Myocyte (in vitro differentiated cells): ENCODE measurements at places on chromosomes 13 and 19. TPM values are rescaled to one million over a fixed set of nuclear protein-coding genes. Genes with fewer than 3 reads are reported as not detected.

GRCh38 chr13:113002206-113002912 lies 33.3 kb downstream of the MCF2L start:
- DNase-seq, result peak; percentile 51

- DNase-seq, result no peak
Observed at GRCh38 chr19:1394252-1395193, 6.8 kb downstream of the GAMT start.

DNA sequence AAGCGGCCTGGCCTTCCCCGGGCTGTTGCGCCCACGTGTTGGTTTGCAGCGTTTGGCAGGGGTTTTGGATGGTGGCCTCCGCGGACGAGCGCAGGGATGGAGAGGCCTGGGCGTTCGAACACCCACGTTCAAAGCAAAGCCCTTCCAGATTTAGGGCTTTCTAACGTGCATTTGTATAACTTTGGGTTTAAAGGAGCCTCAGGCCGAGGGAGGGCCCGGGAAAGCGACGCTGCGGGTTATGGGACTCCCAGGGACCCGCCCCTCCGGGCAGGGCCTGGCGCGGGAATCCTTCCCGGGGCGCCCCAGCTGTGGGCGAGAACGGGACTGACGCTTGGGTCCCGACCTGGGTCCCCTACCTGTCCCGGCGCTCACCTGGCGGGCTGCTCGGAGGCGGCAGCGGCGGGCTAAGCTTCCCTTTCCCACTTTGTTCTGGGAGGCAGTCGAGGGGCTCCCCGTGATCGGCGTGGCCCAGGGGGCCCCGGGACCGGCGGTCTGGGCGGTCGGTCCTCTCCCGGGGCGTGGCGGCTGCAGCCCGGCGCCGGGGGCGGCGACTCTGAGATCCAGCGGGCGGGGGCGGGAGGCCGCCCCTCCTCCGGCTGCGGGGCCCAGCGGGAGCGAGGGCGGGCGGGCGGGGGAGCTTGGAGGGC lies at the start of gene FBXO17:
Gene FBXO17 (minus strand): TSS at position 529 of the 647 bp plus-strand sequence. CDS start 25,423 bp downstream, outside the sequence.
- peak; percentile 65 for DNase-seq

The SBSN gene
- total RNA-seq, result not detected in 2 replicates

GRCh38 chr19:18809149-18809868 lies 18.2 kb upstream of the COMP start:
- peak; percentile 54 for DNase-seq

- DNase-seq, result no peak
Observed at GRCh38 chr19:18612772-18613588, at the start of gene TMEM59L. Gene TMEM59L, plus strand, starts transcription at chr19:18612870. Its CDS starts 89 bp downstream, at chr19:18612959.

The LRFN3 gene
- 5.3 and 8.3 TPM in 2 replicates for total RNA-seq

The SMIM44 gene
- not detected in 2 replicates for total RNA-seq

DNA sequence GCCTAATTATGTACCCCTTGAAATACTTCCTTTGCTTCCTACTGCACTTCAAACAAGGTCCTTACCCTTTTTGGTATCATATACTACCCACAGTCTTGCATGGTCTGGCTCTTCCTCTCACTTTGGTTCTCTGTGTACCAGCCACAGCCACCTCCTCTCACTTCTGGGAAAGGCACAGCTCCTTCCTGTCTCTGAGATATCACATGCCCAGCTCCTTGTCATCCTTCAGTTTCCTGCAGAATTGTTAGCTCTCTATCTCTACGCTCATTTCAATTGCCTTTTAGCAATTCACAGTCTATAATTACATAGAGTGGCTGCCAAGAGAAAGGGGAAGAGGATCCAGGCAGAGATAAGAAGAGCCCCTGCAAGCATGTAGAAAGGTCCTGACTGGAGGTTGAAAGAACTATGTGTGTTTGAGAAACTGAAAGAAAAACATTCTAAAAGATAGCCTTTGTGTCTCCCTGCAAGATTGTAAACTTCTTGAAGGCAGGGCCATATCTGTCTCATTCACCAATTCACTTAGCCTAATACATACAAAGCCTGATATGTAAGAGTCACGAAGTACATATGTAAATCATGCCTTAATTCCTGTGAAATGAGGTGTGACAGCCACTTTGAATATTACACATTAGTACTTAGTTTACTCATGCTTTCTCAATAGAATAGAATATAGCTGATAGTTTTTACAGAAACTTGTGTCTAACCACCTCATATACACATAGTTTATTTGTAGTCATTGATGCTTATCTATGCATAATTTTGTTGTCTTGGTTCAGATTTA lies 933.1 kb downstream of the DIAPH3 start:
- no peak for DNase-seq
